ENCODE measurements at places on chromosomes 13 and 19.

DNA sequence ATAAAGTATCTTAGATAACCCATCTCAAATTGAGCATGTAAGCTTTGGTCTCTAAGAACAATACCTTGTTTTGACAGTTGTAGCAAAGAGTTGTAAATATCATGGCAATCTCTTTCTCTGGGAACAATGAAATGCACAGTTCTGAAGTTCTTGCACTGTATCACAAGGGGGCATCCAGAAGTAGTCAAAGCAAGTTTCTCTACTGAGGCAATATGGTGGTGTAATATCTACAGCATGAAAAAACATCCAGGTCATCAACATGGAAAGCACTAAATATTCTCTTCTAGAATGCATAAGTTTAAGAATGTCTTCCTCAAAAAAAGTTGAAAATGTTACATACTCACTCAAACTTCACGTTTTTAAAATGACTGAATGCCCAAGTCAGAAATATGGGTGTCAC lies 19.6 kb downstream of the MTMR6 start:
- no peak for DNase-seq

GRCh38 chr19:30943101-30943843 lies 406.0 kb downstream of the TSHZ3 start:
- DNase-seq, result no peak

GRCh38 chr13:50527188-50527587 lies 316.3 kb downstream of the DLEU7 start:
- DNase-seq, result no peak

GRCh38 chr13:30373727-30374126 lies 48.6 kb upstream of the UBE2L5 start:
- DNase-seq, result peak; percentile 60

DNA sequence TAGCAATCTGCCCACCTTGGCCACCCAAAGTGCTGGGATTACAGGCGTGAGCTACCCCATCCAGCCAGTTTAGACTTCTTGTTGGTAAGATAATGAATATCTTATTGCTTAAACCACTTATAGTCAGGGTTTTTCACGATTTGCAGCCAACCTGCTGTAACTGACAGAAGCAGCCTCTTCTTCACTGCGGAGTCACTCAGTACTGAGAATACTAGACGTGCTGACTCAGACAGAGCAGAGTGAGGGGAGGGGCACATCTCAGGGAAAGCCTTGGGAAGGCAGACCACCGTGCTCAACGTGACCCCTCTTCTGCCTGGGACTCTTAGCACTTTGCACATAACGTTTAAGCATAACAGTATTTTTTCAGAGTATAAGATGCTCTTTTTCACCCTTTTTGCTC lies 74.3 kb upstream of the ARHGEF7 start:
- DNase-seq, result no peak

- peak; percentile 28 for DNase-seq
Observed at GRCh38 chr13:46387064-46387851, at the start of gene RUBCNL. Gene RUBCNL (minus strand): TSS chr13:46387252. CDS start chr13:46372475, 14,777 bp downstream.

DNA sequence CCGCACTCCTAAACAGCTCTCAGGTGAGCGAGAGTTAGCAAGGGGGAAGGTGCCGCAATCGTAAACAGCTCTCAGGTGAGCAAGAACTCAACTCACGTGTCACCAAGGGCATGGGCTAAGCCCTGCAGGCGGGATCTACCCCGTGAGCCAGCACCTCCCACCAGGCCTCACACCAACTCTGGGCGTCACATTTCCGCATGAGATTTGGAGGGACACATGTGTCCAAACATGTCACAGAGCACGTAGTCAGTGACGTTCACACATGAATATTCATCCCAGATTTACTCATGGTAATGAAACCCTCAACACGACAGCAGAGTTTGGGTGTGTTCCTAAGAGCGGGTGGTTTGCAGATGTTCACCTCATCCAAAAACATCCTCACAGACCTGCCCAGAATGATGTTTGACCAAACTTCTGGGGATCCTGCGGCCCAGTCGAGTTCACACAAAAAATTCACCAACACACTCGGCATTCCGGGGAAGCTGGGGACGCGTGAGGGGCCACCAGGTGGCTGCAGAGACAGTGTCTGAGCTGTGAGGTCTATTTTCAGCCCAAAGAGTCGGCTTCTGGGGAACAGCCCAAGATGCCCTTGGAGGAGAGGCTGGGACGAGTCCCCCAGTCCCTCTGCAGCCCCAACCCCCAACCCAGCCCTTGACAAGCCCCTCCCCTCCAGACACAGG lies 19.6 kb downstream of the C2CD4C start:
- no peak for DNase-seq

- no peak for DNase-seq
Observed at GRCh38 chr19:20471431-20471830, 94.2 kb downstream of the ZNF737 start.

- DNase-seq, result no peak
Observed at GRCh38 chr19:45972081-45972946, 1.4 kb downstream of the NOVA2 start.

DNA sequence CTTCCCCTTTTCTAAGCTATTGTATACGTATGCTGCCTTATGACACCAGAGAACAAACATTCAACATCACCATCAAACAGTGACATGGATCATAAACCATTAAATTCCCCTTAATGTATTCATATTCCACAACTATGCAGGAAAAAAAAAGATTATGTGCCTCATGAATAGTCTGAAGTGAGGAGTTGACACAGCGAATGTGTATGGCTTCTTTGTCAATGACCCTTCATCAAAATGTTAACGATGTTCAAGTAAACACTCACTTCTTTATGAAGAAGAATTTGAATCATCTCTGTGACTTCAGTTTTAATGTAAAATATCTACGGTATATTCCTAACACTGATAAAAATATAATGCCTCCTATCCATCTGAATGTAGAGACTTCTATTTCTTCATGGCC lies 44.6 kb downstream of the SMAD9 start:
- DNase-seq, result no peak

- peak; percentile 54 for DNase-seq
Observed at GRCh38 chr19:31356587-31357314, 7.5 kb upstream of the TSHZ3 start.

GRCh38 chr13:36709136-36709890 lies 35.5 kb downstream of the SERTM1 start:
- DNase-seq, result no peak

- DNase-seq, result no peak
Observed at GRCh38 chr19:1132552-1133383, 29.0 kb downstream of the GPX4 start.

GRCh38 chr13:65505941-65506340 lies 1724.2 kb downstream of the PCDH9 start:
- DNase-seq, result no peak

- DNase-seq, result no peak
Observed at GRCh38 chr13:46145950-46146349, 36.0 kb downstream of the LCP1 start.

DNA sequence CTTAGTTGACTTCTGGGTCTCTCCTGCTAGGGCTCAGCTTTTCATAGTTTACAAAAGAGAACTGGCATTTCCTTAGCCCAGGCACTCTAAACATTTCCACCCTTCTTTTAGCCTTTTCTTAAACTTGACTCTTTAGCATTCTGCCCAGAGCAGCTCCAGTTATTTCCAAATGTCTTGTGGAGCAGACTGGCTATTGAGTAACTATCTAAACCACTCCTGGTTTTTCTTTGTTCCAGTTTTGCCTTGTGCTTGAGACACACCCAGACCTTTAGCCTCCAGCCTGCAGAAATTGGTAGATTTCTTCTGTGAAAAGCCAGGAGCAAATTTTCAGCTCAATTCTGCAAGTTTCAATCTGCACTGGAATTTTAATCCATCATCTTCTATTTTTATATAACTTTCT lies 1813.1 kb downstream of the OLFM4 start:
- DNase-seq, result no peak

- no peak for DNase-seq
Observed at GRCh38 chr13:48680756-48681392, 27.1 kb downstream of the CYSLTR2 start.

DNA sequence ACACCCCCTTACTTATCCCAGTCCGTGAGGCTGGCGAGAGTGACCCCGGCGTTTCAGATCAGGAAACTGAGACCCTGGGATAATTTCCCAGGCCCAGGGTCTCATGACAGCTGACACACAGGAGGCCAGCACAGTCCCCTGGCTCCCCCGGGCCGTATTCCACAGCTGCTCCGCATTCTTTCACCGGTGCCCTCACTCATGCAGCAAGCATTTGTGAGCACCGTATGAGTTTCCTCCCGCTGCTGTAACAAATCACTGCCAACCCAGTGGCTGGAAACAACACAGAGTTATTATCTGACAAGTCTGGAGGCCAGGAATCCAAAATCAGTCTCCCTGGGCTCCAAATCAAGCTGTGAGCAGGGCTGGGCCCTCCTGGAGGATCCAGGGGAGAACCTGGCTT lies 21.3 kb downstream of the GADD45B start:
- no peak for DNase-seq

DNA sequence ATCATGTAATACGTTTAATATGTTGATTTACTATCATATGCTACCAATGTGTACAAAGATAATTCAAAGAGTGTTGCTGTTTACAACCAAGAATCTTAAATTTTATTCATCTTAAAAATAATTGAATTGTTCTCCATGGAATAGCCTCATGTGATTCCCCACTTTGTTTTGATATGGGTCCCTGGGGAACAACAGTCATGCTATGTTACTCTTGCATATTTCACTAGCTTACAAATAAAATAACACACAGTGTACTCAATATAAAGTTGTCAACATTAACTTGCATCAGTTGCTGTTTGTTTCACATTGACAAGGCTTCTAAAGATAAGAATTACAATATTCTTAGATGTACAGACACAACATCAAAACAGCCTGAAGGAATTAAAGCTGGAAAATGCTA lies 2.3 kb downstream of the ENOX1 start:
- no peak for DNase-seq

GRCh38 chr13:43223216-43223615 lies 199.8 kb downstream of the DNAJC15 start:
- no peak for DNase-seq

- DNase-seq, result no peak
Observed at GRCh38 chr19:2675892-2676291, 26.6 kb downstream of the GNG7 start.

GRCh38 chr13:102237230-102237629 lies 164.6 kb downstream of the FGF14 start:
- no peak for DNase-seq

DNA sequence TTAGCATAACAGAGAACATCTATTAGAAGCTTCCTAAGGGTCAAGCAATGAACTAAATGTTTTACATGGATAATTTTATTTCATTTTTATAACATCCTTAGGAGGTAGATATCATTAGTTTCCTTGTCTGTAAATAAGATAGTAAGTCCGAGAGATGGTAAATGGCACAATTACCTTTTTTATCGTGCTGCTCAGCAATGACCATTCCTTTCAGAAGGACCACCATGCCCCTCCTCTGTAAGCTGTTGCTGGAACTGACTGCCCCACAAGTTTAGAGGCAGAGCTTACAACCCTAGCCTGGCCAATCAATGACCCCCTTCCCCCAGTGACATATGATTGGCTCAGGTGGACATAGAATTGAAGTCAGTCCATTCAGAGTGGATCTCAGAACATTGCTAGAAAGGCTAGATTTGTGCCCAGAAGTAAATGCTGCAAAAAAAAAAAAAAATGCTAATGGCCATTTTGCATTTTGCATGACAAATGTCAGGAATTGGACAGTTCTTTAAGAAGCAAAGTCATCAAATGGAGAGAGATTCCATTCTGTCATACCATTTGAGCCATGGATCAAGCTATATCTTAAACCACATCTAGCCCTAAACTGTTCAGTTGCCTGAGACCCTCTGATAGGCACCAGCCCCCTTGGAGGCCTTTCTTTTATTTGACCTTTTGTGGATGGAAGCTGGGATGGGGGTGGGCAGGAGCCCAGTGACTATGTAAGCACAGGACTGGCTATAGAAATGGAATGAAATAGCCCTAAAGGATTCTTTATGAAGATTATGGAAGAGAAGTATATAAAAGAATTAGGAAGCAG lies 668.3 kb downstream of the UQCRFS1 start:
- DNase-seq, result no peak

DNA sequence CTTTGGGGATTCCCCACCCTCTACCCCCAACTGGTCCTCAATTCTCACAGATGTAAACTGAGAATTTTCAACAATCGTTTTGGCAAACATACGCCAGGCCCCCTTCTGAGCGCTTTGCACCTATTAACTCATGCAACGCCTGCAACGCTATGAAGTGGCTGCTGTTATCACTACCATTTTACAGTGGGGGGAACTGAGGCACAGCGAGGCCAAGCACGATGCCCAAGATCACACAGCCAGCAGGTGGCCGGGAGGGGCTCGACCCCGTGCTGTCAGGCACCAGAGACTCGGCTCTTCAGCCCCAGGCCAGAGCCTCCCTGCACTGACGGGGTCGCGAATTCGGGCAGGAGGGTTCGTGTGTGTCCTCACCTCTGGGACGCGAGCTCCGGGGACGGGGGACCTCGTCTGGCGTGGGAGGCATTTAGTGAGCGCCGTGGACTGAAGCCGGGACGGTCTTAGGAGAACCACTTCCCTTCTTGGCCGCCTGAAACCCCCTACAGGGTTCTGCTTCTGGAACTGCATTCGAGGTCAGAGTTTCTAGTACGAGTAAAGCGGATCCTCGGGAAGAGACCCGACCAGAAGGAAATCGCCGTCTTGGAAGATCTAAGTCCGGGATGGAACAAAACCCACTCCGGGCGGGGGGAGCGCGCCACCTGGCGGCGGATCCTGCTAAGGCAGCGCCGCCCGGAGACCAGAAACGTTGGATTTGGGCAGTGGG lies 21.0 kb downstream of the ZNF114 start:
- DNase-seq, result peak; percentile 66

DNA sequence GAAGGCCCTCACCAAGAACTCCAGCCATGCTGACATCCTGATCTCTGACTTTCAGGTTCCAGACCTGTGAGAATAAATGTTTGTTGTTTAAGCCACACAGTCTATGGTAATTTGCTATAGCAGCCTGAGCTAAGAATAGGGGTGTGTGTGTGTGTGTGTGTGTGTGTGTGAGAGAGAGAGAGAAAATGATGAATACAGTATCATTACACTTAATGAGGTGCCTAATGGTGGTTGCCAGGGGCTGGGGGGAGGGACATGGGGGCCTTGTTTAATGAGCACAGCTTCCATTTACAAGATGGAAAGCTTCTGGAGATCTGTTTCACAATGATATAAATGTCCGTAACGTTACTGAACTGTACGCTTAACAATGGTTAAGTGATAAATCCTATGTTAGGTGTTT lies 53.8 kb upstream of the LATS2 start:
- no peak for DNase-seq

GRCh38 chr13:48222358-48223301 lies 10.4 kb upstream of the ITM2B start:
- DNase-seq, result no peak

- DNase-seq, result no peak
Observed at GRCh38 chr13:104592545-104593250, 1526.5 kb upstream of the SLC10A2 start.

GRCh38 chr19:778910-779653 lies 18.2 kb upstream of the PTBP1 start:
- DNase-seq, result no peak

DNA sequence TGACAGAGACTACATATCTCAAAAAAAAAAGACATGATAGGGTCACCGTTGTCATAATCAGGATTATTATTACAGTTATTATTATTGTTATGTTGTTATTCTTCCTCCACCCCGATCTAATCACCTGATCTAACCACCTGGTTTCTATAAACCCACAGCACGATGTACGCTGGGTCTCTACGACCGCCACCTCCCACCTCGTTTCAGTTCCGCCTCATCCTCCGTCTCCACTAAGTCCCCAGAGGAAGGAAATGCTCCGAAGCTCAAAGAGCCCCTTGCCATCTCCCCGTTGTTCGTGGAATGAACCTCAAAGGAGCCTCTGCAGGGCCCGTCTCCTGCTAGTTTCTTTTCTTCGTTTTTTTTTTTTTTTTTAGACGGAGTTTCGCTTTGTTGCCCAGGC lies 15.9 kb upstream of the MEIS3 start:
- peak; percentile 66 for DNase-seq

Measured in activated CD8-positive, alpha-beta T cell treated with anti-CD3 and anti-CD28 coated beads, Interleukin-2, amount 10 ng/mL, durations not matched to agents 7 days and 5 days (primary cell).